Fibroblast of upper back skin (primary cell): ENCODE measurements at places on chromosomes 6 and 20.

DNA sequence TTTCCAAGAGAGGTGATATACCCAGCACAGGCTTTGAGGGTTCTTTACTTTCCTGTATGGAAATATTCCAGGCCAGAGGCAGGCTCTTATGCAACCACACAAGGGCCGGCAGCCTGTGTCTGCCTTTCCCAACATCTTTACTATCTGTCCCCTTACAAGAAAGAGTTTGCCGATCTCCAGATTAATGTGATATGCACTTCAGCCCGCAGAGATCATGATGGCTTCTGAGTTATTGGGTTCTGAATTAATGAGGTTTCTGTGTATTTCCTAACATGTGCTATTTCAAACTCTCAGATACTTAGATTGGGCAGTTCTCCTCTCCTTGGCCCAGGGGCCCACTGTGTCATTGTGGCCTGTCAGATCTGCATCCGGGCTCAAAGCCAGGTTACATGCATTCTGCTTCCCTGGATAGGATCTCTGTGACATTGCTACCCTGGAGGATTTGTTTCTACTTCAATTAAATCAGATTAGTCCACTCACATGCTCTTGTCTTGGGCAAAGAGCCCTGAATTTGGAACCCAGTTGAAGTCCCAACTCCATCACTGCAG is 56.6 kb downstream of the TGM2 start:
- DNase-seq = peak; percentile 80

DNA sequence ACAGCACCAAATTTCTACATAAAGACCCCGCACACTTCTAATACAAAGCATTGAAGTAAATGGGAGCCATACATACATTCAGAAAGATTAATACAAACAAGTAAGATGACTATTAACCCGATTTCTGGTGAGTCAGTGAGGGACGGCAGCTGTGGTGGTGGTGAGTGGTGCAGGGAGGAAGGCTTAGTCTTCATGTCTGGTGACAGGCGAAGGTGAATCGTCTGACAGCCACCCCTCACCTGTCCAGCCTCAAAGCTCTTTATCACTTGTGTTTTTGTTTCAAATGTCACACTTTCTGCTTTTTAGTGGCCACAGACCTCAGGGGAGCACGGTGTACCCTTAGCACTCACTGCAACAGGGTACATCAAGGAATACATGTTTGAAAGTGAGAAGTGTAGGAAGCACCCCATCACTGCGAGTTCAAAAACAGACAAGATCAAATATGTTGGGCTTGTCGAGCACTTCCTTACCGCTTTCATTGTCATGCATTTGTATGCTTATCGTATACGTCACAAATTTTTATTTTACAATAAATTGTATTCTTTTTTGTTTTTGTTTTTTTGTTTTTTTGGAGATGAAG is 63.5 kb downstream of the IRF4 start:
- DNase-seq = no peak

- DNase-seq = no peak
These were observed 805 bp upstream of the STX16 start for GRCh38 chr20:58650181-58650775.

DNA sequence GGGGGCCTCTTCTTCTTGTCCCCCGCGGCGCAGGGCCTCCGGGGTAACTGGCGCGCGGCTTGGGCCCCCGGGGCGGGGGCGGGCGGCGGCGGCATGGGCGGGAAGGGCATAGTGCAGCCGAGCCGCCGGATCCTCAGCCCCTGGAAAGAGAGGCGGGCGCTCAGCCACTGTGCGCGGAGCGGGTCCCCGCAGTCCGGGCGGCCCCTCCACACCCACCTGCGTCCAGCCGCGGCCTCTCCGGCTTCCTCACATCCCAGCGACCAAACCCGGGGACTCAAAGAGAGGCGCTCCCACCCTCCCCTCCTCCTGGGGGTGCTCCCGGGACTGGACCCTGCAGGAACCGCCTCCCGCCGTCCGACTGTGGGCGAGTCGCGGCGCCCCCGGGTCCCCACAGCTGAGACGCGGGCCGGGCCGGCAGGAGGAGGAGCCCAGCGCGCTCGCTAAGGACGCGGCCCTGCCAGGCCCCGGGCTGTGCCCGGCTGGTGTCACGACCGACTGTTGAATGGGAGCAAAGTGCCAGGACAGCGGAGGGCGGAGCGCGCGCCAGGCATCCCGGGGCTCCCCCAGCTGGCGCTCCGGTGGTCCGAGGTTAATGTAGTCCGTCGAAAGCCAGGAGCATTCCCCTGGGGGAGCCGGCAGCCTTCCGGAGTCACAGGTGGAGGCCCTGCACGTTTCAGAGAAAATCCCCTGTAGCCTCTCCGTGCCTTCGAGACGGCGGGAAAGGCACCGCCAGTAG is at the start of gene PRR18:
TSS of gene PRR18 (minus strand) at position 360 of the 736 bp plus-strand sequence. CDS start at position 110, 250 bp downstream.
- DNase-seq = no peak

- no peak for DNase-seq
These were observed 40.4 kb upstream of the EDN1 start for GRCh38 chr6:12249541-12250382.

GRCh38 chr6:26570027-26570809 is 26.5 kb upstream of the ABT1 start:
- DNase-seq = no peak

DNA sequence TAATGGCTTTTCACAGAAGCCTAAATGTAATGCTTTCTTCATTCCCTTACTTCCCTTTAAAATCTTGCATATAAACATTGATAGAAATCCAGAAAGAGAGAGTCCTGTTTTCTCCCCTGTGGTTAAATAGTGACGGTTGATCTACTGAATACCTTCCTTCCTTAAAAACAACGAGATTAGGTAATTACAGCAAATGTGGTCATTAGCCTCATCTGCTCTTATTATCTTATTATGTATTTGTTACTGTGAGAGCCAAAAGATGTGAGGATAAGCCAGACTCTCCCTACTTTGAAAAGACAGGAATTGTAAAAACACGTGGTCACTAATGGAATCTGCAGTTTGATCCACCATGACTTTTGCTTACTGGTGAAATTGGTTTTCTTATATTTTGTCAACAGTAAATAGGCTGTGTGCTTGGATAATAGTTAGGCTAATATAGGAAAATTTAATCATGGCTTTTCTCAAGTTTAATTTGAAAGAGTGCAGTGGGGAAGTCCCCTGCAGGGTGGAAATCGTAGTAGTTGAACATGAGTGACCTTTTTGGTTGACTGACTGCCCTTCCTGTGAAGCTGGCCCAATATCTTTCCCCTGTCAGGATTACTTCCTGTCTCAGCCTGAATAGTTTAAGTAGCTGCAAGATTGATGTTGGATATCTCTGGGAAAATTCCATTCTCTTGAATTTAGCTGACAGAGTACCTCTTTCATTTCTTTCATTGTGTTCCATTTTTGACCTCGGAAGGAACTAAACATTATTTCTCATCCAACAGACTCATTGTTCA is 62.8 kb downstream of the JARID2 start:
- no peak for DNase-seq

DNA sequence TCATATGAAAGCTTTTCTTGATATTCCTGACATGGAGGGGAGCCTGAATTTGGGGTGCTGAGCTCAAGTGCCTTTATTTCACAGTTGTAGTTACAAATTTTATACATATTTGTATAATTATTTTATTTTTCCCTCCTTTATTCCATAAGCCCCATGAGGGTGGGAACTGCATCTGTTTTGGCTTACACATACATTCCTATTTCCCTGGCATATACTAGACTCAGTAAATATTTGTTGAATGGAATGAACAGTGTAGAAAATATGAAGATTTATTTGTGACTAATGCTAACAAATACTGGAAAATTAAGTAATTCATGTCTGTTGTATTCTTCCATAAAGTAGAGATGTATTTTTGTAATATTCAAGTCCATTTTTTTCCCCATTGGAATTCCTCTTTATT is 127.1 kb downstream of the MYO6 start:
- no peak for DNase-seq

GRCh38 chr6:63372951-63373533 is 53.3 kb upstream of the LGSN start:
- peak; percentile 28 for DNase-seq

DNA sequence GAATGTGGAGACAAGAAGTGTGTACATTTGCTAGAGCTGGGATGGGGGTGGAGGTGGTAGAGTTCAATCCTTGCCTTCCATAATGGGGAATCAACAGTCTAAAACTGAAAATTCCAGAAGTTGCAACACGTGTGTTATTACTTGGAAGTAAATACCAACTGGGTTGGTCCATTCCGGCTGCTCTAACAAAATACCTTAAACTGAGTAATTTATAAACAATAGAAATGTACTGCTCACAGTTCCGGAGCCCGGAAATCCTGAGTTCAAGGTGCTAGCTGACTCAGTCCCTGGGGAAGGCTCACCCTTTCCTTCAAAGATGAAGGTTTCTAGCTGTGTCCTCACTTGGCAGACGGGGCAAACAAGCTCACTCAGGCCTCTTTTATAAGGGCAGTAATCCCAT is 59.0 kb downstream of the RIN2 start:
- peak; percentile 79 for DNase-seq

DNA sequence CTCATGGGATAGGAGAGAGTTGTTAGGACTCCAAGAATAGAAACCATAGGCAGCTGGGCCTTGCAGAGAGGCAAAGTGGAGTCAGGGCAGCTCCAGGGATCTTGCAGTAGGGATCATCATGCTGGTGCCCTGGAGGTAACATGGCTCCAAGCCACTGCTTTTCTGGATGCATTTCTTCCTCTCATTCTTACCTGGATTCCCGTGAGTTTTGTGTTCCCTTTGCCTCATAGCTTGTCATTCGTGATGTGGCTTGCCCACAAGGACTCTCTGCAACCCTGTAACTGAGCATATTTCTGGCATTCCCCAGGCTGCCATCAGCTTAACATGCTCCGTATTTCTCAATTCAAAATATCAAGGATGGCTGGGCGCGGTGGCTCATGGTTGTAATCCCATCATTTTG is 5.3 kb downstream of the NHLRC1 start:
- DNase-seq = no peak

DNA sequence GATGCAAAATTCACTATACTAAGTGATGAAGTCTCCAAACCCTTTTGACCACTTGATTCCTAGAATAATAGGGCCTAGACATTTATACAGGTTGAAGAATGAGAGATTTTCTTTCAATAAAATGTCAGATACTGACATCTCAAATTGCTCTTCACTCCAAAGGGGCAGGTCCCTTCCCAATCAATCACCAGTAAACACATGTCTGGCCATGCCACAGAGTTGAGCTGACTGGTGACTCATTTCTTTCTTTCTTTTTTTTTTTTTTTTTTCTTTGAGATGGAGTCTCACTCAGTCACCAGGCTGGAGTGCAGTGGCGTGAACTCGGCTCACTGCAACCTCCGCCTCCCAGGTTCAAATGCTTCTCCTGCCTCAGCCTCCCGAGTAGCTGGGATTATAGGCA is 388.6 kb upstream of the BTBD3 start:
- no peak for DNase-seq

DNA sequence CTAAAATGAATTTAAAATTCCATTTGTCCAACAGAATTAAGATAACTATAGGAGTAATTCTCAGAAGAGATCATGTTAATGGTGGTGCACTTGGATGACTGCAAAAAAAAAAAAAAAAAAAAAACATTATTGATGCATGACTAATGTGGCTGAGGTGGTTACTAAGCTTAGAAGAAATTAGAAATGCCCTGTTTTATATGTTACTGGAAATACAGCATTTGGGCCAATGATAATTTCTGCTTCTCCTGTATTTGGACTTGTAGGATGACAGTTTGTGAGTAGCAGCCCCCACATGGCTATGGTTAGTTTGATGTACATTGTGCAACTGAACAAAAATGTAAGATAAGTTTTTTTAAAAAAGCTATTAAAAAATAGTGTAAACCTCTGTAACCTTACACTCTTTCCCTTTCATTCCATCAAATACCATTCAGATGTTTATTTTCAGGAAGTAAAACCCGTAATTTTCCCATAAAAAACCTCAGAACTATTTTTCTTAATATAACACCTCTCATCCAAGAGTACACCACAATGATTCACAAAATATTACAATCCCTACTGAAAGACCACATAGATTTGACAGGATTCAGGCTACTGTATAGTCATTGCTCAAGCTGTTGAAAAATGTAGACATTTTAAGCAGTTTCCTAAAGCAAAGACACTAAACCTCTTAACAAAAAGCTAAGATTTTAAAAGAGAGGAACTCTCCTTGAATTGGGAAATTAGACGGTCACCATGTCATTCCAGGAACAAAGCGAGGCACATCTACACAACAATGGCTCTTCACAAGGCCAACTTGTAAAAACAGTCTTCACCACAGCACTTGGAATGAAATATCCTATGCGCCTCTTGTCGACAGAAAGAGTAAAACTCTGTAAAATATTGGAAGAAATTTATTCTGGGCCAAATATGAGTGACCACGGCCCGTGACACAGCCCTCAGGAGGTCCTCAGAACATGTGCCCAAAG is 83.0 kb downstream of the WDR27 start:
- peak; percentile 98 for DNase-seq

DNA sequence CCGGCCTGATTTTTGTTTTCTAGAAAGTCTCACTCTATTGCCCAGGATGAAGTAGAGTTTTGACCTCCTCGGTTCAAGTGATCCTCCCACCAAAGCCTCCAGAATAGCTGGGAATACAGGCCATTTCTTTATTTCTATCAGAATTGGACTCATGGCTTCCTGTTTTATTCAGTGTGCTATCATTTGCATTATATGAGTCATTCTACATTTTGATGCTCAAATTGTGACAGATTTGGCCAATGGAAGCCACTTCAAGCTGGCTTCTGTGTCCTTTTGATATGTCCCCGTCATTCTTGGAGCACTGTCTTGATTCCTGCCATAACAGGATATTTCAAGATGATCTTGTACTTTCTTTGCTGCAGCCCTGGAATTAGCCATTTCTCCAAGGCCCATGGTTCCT is 75.1 kb downstream of the CNBD2 start:
- no peak for DNase-seq
